ENCODE measurements at places on chromosomes 16 and 17. TPM values are rescaled to one million over a fixed set of nuclear protein-coding genes. Genes with fewer than 3 reads are reported as not detected.

KRTAP9-8 gene
- total RNA-seq = not detected

ESRP2 gene
- total RNA-seq = not detected

DHRS7C gene
- not detected for total RNA-seq

BIRC5 gene
- 157 TPM for total RNA-seq

KRTAP9-2 gene
- not detected for total RNA-seq

LRRC46 gene
- 0.35 TPM for total RNA-seq

RASL10B gene
- 6.2 TPM for total RNA-seq

EME1 gene
- 9.4 TPM for total RNA-seq

RUNDC3A gene
- not detected for total RNA-seq

TCAP gene
- total RNA-seq = not detected

JPH3 gene
- 4.2 TPM for total RNA-seq

KCNJ12 gene
- 0.14 TPM for total RNA-seq

TBC1D3C gene
- not detected for total RNA-seq

C16orf89 gene
- 1.0 TPM for total RNA-seq

HBQ1 gene
- not detected for total RNA-seq

SOCS7 gene
- 6.9 TPM for total RNA-seq

PITPNM3 gene
- 0.18 TPM for total RNA-seq

KRTAP3-2 gene
- not detected for total RNA-seq

ITGAL gene
- not detected for total RNA-seq

ASGR1 gene
- not detected for total RNA-seq

KRTAP4-9 gene
- total RNA-seq = not detected

BRIP1 gene
- total RNA-seq = 11.3 TPM

KRT40 gene
- total RNA-seq = not detected

EXOC3L1 gene
- total RNA-seq = not detected

TNP2 gene
- not detected for total RNA-seq

PKMYT1 gene
- total RNA-seq = 26.0 TPM

DBF4B gene
- total RNA-seq = 8.7 TPM

DNAI2 gene
- total RNA-seq = not detected

ZNF597 gene
- 0.90 TPM for total RNA-seq

SLFN14 gene
- not detected for total RNA-seq

CMTM2 gene
- total RNA-seq = not detected

ADAM11 gene
- 2.3 TPM for total RNA-seq

BCKDK gene
- 32.7 TPM for total RNA-seq

BFAR gene
- total RNA-seq = 85.7 TPM

NHERF2 gene
- total RNA-seq = 33.7 TPM

SPNS2 gene
- 0.06 TPM for total RNA-seq

MT1A gene
- total RNA-seq = not detected

UNC119 gene
- total RNA-seq = 39.0 TPM

ZNF689 gene
- total RNA-seq = 9.6 TPM

UTS2R gene
- total RNA-seq = not detected

MYH8 gene
- 0.18 TPM for total RNA-seq
